ENCODE measurements at places on chromosomes 16 and 17.
A peak's percentile ranks its signal among the peaks of the same experiment; 100 is the strongest.

- DNase-seq = no peak
Observed at GRCh38 chr16:87165885-87166284, 151.3 kb downstream of the C16orf95 start.

DNA sequence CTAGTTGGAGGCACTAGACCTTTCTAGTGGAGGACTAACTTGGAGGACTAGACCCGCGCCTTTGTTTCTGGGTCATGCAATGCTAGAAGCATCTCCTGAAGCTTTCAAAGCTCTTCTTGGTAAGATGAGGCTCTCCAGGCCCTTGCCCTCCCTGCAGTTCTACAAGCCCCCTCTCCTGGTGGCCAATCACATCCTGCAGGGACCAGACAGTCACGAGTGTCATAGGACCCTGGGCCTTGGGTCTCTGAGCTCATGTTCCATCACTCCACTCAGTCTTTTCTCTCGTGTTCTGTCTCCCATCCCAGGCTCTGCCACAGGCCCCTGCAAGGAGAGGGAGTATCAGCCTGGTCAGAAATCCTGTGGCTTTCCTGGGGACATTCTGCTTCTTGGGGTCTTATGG, 119.6 kb downstream of the CYLD start:
- DNase-seq = no peak

GRCh38 chr16:85005285-85006069, 5.9 kb downstream of the ZDHHC7 start:
- no peak for DNase-seq

DNA sequence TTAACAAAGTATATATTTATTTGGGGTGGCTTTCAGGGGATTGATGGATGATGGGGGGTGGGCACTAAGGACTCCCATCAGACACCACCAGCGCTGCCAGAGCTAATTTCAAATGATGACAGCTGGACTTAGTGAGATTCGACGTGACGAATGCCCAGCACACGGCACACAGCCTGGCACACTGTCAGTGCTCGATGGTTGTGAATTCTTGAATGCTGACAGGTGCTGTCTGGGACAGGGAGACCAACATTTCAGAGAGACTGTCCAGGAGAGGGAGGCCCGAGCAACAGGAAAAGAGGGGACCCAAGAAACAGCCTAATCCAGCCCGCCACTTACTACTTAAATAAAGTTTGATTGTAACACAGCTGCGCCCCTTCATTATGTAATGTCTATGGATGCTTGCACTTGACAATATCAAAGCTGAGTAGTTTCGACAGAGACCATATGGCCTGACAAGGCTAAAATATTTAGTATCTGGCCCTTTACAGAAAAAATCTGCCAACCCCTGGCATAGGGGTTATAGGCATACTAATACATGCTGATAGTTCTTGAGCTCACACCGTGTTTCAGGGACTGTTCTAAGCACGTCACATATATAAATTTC, 6.2 kb upstream of the MPRIP start:
- no peak for DNase-seq

- no peak for DNase-seq
Observed at GRCh38 chr16:55849536-55849935, 16.6 kb upstream of the CES1 start.

GRCh38 chr17:67879662-67880061, 54.4 kb downstream of the BPTF start:
- DNase-seq = no peak

GRCh38 chr16:28880589-28880915, 2.3 kb downstream of the ATP2A1 start:
- no peak for DNase-seq

DNA sequence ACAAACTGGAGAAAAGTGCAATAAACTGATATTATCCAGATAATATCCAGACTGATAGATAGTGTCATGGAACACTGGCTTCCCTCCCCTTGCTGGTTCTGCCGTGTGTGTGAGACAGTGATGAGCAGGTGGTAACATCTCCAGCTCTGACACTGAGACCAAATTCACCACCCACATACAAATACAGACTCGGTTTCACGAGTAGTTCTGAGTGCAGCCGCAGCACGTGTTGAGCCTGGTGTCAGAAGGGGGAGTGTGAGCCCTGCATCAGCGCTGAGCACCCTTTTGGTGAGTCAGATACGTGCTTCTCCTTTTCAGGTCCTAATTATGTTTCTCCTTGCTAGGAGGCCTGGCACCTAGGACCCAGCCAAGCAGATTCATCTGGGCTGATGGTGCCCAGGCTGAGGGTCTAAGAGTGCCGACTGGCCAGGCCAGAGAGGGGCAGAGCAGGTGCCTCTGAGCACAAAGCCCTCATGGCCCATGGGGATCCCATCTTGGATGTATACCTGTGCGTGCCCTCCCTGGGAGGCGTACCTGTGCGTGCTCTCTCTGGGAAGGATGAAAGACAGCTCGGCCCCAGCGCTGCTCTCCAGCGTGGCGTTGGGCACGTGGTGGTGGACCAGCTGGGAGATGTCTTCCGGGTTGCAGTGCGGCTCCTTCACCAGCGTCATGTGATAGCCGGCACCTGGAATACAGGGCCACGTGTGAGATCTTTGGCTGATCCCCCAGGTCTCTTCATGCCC, 27.3 kb upstream of the RNPS1 start:
- DNase-seq = no peak

- DNase-seq = no peak
Observed at GRCh38 chr16:80596507-80597207, 55.9 kb downstream of the DYNLRB2 start.

GRCh38 chr16:51941412-51941811, 605.5 kb downstream of the TOX3 start:
- DNase-seq = no peak

DNA sequence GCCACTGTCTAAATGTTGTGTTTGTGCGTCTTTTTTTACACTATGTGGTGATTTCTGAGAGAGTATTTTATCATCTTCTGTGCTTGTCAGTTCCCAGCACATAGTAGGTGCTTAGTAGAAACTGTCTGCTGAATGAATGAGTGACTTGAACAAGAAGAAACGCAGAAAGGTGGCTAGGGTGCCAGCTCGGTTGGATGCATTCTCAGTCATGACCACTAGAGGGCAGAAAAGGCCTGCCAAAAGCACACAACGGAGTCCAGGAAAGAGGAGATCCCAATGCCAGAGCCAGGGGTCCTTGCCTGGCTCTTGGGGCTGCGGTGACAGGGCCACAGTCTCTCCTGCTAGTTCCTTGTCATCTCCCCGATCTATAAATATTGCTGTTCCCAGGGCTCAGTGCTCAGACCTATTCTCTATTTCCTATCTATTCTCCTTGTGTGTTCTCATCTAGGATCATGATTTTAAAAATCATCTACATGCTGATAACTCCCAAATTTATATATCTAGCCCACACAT, 57.3 kb upstream of the CCL1 start:
- DNase-seq = peak; percentile 76

DNA sequence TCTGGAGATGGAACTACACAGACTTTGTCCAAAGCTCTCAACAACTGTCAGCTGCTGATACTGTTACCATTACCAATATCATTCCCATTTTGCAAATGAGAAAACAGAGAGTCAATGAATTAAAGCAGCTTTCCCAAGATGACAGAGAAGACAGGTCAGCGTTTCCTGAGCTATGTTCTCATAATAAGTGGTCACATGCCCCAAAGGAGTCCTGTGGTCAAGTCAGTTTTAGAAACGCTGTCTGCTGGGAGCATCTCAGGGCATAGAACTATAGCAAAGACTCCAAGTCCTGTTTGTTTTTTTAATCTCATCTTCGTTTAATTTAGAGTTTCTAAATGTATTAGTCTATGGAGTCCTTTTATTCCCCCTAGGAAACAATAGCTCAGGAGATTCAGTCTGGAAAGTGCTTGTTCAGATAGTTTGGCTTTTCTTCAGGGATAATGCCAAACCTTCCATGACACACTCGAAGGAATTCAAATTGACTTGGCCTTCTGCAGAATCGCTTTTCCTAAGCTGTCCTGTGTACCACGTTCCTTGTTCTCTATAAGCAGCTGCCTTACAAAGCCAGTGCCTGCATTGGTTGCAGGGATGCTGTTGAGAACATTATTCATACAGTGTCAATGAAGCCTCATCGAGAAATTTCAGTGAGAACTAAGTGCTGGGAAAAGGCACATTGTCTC, 12.1 kb downstream of the CCDC42 start:
- no peak for DNase-seq

DNA sequence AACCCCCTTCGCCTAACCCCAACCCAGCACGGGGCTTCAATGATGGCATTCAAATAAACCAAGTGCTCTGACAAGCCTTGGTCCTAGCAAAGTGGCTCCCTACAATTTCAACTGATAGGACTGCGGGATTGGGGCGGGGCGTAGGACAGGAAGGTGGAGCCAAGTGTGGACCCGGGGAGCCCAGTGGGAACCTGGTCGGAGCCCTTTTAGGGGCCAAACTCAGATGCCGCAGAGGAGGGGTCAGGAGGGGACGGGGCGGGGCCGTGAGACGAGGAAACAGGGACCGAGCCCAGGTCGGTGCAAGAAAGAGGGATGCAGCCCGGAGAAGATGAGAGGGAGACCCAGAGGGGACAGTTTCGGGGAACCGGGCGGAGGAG, 13.2 kb upstream of the CDIPT start:
- DNase-seq = no peak

- DNase-seq = peak; percentile 74
Observed at GRCh38 chr16:1378804-1379303, 27.1 kb downstream of the GNPTG start.

GRCh38 chr16:65751622-65752521, 614.6 kb upstream of the CDH5 start:
- no peak for DNase-seq

GRCh38 chr16:83802554-83803205, 5.1 kb upstream of the HSBP1 start:
- no peak for DNase-seq

- no peak for DNase-seq
Observed at GRCh38 chr16:75111961-75112733, 4.4 kb downstream of the LDHD start.

DNA sequence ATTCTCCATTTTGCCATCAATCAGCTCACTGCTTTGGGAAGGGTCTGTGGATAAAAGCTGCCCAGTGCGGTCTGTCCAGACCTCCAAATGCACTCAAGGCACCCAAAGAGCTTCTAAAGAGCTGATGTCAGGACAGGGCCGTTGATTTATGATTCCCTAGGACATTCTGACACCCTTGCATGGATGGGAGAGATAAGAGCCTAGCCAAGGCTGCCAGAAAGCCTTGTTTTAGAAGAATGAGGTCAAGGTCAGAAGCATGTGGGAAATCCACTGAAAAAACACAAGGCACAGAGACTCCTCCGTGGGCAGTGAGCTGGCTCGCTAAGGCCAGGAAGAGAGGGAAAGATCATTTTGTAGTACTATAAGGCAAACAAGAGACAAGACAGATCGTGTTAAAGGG, 214.0 kb downstream of the CDH11 start:
- DNase-seq = no peak

DNA sequence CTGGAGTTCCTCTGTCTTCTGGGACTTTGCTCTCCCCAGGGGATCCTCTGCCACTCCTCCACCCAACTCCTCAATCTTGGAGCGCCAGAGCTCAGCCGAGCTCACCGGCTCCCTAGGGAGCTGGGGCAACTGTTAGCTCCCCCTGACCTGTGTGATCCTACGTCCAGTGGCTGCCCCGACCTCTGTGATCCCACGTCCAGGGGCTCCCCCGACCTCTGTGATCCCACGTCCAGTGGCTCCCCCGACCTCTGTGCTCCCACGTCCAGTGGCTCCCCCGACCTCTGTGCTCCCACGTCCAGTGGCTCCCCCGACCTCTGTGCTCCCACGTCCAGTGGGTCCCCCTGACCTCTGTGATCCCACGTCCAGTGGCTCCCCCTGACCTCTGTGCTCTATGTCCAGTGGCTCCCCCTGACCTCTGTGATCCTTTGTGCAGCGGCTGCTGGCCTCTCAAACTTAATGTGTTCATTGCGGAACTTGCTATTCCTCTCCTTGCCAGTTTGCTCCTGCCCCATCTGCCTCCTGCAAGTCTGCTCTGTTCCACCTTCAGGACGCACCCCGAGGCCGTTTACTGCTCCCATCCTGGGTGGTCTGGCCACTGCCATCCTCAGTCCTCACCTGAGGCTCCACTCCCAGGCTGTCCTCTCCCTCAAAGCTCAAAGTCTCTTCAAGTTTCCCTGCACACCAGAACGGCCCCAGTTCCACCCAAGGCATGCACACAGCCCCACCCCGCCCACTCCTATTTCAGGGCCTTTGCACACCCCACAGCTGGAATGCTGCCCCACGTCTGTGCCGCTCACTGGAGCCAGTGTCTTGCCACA, 2.8 kb downstream of the VPS9D1 start:
- no peak for DNase-seq

All from HTR-8/SVneo (cell line).